Activated CD4-positive, alpha-beta T cell treated with anti-CD3 and anti-CD28 coated beads, Interleukin-2, amount 10 ng/mL, durations not matched to agents 7 days and 5 days (primary cell): ENCODE measurements at places on chromosomes 6 and 20. TPM values are rescaled to one million over a fixed set of nuclear protein-coding genes. Genes with fewer than 3 reads are reported as not detected.

DNA sequence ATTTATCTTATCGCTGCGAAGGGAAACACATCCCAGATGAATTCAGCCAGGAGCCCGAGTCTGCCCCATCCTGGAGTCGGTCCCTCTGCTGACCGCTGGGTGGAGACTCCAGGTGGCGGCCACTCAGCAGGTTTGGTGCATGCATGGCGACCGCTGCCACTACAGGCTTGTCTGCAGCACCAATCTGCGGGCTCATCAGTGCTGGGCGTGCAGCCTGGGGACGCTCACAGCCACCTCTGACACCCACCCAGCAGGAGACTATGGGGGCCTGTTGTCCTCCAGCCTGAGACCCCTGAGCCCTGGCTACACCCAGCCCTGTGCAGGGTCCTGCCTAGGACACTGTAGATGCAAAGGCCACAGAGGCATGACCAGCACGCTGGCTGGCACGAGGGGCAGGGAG, 40.5 kb upstream of the GATA5 start:
- no peak for DNase-seq

DNA sequence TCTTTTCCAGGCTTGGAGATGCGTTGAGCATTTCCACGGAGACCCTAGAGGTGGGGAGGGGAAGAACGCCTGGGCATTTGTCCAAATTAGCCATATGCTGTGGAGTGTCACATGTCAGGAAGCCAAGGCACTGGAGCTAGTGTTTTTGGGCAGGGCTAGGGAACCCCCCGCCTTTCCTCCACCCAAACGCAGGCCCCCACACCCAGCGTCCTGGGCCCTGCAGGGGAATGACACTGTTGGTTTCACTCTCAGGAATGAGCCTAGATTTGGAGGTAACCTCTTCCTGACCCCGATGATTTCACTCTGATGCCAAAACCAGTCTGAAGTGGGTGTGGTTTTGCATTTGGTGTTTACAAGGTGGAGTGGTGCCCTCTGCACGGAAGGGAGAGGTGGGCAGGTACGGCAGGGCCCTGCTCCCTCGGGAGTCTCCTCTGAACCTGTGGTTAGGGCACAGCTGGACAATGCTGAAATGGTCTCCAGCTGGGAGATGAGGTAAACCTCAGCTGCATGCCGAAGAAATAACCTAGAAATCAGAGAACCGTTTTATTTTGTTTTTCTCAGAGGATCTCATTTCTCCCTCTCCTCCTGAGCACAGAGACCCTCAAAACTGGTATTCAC, 29.5 kb downstream of the MTHFD1L start:
- DNase-seq, result peak; percentile 48

- DNase-seq, result no peak
These were observed 5.7 kb downstream of the CDC40 start for GRCh38 chr6:110185879-110186278.

The SRMS gene
- not detected for total RNA-seq

The HLA-DRA gene
- 58.8 TPM for total RNA-seq
